Sciatic nerve (tissue), 2 donors: ENCODE measurements at places on chromosomes 7 and 10.

- DNase-seq: no peak
These were observed 21.5 kb downstream of the RPP38 start for GRCh38 chr10:15118615-15119014.

DNA sequence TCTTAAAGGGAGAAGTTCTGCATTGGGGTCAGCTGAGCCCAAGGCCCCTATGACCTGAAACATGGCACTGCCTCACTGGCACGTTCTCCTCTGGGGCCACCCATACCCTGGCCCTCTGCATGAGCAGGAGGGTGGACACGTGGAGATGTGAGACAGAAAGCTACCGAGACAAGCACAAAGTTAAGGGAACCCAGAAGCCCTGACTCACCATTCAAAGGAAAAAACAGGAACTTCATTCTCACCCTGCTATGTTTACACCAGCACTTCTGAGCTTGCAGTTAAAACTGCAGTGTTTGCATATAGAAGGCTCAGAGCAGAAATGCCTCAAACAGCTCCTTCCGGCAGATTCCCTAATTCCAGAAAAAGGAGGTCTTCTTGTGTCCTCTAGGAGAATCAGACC is 41.7 kb downstream of the DENND11 start:
- DNase-seq: no peak

DNA sequence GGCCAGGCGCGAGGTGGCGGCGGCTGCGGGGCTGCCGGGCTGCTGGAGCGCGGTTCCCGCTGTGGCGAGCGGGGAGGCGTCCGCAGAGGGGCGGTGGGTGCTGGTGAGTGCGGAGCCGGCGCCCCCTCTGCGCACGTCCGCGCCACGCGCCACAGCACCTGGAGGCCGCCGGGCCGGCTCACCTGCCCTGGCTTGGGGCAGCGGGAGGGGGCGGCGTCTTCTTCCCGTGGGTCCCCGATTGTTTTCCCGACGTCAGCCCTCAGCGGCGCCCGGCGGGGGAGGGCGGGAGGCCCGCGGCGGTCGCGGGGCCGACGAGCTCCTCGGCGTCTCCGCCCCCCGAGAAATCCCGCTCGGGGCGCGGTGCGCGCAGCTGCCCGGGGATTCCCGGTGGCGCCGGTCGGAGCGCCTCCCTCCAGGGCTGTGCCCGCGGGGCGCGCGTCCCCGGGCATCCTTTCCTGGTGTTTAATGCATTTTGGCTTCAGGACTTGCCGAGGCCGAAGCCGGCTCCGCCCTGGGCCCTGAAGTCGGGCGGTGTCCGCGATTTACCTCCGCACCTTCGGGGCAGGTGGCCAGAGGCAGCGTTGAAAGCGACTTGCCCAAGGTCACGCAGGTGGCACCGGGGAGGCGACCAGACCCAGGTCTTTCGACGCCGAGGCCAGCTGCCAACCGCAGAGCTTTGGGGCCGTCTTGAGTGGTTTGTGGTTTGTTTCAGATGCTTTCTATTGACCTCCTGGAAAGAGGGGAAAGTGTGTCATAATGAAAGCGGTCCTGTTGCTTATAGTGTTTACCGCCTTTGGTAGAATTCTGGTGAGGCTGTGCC is 561 bp downstream of the PLEKHA1 start:
- DNase-seq: peak; percentile 72

GRCh38 chr7:147742301-147742700 is 848.3 kb upstream of the C7orf33 start:
- DNase-seq: no peak

- DNase-seq: no peak
These were observed 52.8 kb downstream of the BMPER start for GRCh38 chr7:33958104-33958503.

DNA sequence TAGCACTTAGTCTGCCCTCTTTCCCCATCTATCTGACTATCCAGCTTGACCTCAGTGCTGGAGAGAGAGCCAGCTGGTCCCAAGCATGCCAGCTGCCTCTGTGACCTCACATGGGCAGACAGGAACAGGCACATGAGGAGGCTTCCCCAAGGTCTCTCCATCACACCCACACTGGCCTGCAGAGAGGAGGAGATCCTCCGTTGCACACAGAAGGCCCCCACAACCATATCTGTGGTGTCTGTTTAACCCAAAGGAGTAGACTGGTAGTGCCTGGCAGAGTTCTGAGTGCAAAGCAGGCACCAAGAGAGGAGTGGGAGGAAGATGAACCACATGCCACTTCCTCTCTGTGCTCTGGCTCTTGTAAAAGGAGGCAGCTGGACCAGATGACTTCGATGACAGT is 4.8 kb upstream of the ANK3 start:
- no peak for DNase-seq

DNA sequence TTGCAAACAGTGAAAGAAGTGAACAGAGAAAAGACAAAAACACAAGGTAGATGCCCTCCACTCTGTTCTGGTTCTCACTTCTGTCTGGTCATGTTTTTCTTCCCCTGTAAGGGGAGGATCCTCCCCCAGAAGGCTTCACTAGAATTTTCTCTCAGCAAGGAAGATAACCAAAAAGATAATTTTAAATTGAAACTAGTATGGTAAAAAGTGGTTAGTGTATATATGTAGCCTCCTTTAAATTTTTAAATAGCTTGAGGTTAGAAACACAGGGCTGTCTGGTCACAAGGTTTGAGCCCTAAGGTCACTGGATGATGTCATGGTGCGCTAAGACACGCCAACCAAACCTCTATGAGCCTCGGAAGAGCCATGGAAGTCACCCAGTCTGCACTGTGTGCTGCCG is 5.6 kb upstream of the PKD1L1 start:
- no peak for DNase-seq

GRCh38 chr10:124707551-124707950 is 36.6 kb downstream of the FAM53B start:
- no peak for DNase-seq

DNA sequence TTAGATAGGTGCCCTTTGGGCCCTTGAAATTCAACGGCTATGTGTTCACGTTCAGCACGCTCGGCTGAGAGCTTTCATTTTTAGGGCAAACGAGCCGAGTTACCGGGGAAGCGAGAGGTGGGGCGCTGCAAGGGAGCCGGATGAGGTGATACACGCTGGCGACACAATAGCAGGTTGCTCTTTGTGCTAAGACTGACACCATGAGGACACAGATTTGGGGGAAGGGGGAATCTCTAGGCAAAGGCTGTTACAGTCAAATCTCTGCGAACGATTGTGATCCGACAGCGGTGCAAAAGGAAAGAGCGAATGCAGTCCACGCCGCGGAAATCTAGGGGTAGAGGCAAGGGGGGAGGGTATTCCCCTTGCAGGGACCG is 667 bp downstream of the KLLN start:
- no peak for DNase-seq

GRCh38 chr10:17883621-17884020 is 68.1 kb upstream of the SLC39A12 start:
- DNase-seq: no peak

GRCh38 chr7:137940656-137941518 is 61.0 kb downstream of the CREB3L2 start:
- no peak for DNase-seq

GRCh38 chr7:107661081-107661864 is 645 bp downstream of the SLC26A4 start:
- peak; percentile 69 for DNase-seq

GRCh38 chr10:33559105-33559504 is 224.6 kb upstream of the NRP1 start:
- DNase-seq: no peak

- DNase-seq: no peak
These were observed 49.2 kb downstream of the GALNT11 start for GRCh38 chr7:152074673-152075072.

GRCh38 chr7:92888-93672 is 99.3 kb upstream of the FAM20C start:
- DNase-seq: no peak

DNA sequence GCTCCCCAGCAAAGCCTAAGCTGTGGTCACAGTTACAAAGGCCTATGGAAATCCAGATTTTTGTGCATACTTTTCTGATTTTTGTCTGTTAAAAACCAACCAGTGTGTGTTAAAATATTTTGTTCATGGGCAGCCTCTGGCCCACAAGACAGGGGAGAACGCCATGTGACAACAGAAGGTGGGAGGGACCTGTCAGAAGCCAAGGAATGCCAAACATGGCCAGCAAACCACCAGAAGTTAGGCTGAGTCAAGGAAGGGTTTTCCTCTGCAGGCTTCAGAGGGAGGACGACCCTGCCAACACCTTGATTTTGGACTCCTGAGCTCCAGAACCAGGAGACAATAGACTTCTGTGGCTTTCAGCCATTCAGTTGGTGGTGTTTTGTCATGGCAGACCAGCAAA is 127.3 kb downstream of the CUL2 start:
- no peak for DNase-seq

DNA sequence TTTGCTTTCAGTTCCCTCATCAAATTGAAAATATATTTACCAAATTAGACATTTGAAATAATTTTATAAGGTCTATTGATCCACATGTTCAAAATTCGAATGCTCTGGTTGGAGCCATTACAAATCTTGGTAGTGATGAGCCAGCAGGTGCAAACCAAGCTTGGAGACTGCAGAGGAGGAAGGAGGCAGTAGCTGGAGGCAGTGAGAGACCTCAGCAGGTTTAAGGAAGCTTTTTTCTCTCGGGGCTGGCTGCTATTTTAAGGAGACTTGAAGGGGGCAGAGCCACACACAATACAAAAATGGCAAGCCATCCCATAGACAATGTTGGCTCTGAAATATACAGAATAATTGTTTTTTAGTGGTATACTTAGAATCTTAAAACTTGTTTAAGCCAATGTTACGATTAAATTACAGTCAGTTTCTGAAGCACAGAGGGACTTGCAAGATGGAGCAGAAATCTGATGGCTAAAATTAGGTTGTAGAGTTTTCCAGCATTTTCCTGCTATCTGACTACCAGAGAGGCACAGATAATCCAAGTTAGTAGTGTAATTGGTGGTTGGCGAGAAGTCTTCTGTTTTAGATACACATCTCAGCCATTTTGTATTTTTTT is 185.8 kb downstream of the SNX10 start:
- no peak for DNase-seq

GRCh38 chr7:77935652-77936348 is 137.2 kb downstream of the PHTF2 start:
- DNase-seq: no peak

DNA sequence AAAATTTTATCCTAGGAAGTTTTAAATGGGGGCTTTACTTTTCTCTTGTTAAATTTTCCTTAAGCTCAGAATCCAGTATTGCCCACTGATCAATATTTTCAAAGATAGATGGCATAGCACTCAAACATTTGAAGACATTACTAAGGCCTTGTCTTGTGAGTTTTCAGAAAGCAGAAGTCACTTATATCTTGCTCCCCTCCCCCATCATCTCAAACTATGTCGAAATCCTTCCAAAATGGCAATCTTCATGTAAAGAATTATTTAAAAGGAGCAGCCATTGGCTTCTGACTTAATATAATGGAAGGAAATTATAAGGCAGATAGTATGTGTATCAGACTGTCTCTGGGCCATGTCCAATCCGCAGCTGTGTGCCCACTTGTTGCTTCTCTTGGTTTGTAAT is 553.5 kb upstream of the C7orf33 start:
- no peak for DNase-seq

GRCh38 chr10:50563906-50564305 is 59.9 kb downstream of the SGMS1 start:
- no peak for DNase-seq

DNA sequence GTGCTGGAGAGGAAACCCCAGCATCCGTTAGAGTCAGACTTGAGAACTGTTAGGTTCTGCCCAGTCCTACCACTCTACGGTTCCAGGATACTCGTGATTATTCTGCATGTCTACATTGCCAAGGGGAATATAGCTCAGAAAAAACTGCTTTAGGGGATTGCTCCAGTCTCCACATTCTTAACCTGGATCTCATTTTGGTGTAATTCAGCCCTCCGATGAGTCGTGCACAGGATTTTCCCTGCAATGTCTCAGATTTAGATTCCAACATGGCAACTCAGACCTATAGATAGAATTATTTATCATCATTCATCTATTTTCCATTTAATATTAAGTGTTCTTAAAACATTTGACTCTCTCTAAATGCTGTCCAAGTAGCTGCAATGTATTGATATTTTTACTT is 121.1 kb upstream of the ZEB1 start:
- DNase-seq: no peak

- no peak for DNase-seq
These were observed 181.1 kb downstream of the DNAJB6 start for GRCh38 chr7:157517782-157518513.

DNA sequence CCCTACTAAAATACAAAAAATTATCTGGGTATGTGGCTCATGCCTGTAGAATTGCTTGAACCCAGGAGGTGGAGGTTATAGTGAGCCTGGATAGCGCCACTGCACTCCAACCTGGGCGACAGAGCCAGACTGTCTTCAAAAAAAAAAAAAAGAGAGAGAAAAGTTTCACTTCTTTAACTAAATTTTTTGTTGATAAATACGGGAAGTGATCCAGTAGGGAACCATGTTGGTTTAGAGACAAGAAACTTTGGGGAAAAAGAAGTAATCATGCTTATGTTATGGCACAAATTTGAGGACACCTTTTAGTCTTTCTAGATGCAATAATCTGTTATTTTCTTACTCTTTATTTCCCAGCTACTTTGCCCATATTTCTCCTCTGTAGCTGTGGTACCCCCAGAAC is 309.7 kb downstream of the TYW1 start:
- no peak for DNase-seq
